ENCODE measurements at places on chromosomes 4 and X.

DNA sequence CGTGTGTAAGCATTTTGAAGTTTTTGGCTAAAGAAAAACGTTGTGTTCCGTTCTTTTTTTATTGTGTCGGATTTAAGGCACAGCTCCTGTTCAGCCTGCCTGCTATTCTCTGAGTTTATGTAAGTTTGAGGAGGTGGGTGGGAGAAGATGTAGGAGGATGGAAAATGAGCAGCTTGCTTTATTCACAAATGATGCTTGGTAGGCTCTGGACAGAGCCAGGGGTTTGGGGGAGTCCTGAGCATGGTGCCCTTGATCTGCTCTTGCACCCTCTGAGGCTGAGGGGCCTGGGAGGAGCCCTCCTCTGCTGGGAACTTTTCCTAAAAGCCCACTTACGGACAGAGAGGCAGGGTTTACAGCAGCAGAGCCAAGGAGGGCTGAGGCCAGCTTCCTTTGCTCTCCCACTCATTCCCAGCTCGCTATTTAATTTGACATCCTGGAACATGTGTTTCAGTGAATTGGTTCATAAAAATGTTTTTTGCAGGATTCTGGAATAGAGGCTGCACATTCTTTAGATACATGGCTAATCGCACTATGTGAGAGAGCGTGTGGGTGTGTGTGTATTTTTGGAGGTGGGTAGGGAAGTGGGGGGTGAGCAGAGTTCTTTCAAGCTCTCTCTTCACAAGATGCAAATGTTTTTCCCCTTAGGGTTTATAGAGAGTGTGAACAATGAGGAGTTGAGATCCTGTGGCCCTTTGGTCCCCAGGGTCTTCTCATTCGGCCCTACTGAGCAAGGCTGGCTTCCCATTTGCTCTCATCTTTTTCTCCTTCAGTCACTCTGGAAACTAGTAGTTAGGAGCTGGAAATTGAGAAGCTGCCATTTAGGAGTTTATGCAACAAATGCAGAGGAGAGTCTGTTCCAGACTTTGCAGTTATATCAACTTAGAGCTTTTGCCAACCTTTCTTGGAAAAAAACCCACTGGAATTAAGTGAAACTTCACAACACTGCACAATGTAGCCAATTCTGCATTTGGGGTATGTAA, 32.1 kb downstream of the TMEM131L start:
- no peak for DNase-seq

DNA sequence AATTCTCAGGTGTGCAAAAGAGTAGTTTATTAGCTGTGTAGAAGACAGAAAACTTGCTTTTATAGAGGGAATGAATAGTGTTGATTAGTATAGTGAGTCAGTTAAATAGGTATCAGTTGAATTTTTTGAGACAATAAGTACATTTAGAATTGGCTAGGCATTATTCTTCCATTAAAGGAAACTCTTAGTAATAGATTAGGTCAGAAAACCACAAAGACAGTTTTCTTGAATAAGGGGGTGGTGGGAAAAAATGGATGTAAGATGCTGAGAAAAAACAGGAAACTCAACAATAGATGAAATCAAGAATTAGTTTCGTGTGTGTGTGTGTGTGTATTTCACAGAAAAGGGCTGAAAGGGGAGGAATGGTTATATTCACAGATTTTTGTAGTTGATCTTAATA, 16.8 kb downstream of the CD38 start:
- DNase-seq = no peak

DNA sequence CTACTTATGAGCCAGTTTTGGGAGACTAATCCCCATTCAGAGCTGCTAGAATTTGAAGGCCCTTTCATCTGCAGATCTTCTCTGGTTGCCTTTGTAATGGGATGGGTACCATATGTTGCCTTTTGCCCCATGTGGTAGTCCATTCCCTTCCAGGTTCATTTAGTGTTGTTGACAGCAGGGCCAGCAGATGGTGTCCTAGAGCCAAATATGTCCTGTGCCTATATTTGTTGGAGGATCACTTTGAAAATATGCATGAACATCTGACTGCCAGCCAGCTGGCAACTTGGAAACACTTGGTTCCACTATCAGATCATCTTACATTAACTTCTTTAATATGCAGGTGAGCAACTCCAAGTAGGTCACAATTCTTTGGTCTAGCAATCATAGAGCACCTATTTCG, 30.4 kb downstream of the CFAP299 start:
- DNase-seq = peak; percentile 56

DNA sequence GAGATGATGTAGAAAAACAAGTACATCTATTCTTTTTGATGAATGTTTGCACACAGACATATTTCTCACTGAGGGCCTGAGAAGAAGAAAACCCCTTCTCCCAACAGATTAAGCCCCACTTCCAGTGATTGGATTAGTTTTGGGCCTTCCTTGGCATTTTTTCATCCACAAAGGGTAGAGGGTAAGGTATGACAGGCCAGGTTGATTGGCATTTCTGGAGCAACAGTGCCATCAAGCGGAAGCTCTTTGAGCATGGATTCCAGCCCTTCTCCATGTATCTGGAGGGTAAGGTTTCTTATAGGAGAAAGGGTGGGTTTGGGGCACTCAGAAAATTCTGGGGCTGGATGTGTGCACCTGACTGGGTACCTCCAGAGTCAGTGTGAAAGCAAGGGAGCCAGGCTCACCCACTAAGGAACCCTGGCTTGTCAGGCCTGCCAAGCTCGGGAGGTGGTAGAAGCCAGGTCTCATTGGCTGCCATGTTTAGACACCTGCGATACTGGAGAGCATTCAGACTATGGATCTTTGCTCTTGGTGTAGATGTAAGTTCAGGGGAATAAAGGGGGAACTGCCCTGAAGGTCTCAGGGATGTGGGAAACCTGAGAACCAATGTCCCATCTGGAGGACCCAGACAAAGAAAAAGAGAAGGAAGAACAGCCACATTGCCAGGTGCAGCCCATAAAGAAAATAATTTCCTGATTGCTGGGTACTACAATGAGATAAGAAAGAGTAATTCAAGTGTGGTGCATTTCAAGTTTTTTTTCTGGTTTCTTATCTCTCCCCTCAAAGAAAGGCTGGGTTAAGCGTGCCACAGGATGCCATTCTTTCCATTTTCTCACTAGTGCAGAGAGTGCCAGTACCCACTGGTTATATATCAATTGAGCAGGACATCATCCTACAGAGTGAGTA, 222.3 kb upstream of the AGTR2 start:
- no peak for DNase-seq

DNA sequence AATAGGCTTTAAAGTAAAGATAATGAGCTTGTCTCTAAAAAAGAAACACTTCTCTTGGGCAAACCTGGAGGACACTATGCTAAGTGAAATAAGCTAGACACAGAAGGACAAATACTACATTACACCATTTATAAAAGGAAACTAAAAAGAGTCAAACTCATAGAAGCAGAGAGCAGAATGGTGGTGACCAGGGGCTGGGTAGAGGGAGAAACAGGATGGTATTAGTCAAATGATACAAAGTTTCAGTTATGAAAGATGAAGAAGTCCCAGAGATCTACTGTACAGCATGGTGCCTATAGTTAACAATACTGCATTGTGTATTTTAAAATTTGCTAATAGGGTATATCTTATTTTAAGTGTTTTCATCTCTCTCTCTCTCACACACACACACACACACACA, 28.5 kb downstream of the ACSL4 start:
- no peak for DNase-seq

- no peak for DNase-seq
These were observed 31.5 kb upstream of the ELF2 start for GRCh38 chr4:139208404-139208945.

GRCh38 chr4:130591091-130591490, 1495.1 kb downstream of the C4orf33 start:
- DNase-seq = no peak

- DNase-seq = no peak
These were observed 3.1 kb downstream of the WDR1 start for GRCh38 chr4:10113362-10114047.

DNA sequence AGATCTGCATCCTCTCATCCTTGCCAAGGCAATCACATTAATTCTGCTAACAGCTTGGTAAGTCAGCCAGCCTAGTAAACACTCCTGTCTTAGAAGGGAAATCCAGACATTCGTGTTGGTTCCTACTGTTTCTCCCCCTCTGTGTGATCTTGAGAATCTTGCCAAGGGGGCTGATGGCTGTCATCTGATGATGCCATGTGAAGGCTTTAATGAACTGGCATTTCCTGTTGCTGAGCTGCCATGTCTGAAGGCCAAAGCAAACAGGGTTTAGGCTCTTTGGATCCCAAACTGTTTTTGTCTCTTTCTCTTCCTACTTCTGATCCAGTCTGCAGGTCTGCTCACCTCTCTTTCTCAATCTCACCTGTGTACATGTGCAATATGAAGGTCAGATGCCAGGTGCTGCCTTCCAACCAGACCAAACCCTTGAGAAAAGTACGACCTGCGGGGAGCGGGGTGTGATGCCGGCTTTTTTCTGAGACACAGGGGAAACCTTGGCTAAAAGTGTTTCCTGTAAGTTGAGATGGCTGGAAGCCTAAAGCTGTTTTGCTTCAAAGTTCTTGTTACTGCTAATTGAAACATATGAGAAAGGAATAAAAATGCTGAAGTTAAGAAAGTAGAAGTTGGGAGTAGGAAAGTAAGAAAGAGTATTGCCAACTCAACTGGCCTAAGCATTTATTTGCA, 532.9 kb downstream of the ANKRD50 start:
- no peak for DNase-seq

- no peak for DNase-seq
These were observed 8.1 kb downstream of the ENPEP start for GRCh38 chr4:110484029-110484428.

GRCh38 chrX:137545711-137546651, 19.9 kb upstream of the ZIC3 start:
- DNase-seq = no peak

DNA sequence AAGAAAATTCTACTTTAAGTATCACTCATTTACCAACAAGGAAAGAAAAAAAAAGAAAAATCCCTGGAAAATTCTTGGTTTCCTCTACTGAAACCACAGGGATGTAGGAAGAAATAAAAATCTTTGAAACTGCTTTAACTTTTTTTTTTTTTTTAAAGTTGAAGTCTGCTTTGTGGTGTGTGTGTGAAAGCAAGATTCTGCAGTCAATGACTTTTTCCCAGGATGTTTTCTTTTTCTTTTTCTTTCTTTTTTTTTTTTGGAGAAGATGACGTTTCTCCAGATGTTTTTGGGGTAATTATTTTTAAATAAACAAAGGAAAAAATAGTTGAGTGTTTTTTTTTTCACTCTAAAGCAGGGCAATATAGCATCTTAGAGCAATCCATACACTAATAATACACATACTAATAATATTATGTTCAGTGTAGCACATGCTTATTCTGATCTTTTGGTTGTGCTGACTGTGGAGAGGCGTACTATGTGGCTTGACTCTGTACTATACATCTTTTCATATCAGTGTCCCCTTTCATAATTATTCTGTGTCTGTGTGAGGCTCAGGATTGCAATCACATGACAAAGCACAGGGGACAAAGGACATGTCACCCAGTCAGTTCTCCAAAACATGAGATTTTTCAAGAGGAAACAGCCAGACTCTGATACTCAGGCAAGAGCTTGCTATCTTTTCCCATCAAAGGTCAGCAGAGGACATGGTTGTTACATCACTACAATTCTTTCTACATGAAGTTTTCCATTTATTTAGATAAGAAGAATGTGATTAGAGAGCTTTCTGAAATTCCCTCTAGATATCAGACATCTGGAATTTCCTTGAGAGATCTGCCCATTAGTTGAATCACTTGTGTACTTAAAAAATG, 111.0 kb downstream of the PDE5A start:
- no peak for DNase-seq

DNA sequence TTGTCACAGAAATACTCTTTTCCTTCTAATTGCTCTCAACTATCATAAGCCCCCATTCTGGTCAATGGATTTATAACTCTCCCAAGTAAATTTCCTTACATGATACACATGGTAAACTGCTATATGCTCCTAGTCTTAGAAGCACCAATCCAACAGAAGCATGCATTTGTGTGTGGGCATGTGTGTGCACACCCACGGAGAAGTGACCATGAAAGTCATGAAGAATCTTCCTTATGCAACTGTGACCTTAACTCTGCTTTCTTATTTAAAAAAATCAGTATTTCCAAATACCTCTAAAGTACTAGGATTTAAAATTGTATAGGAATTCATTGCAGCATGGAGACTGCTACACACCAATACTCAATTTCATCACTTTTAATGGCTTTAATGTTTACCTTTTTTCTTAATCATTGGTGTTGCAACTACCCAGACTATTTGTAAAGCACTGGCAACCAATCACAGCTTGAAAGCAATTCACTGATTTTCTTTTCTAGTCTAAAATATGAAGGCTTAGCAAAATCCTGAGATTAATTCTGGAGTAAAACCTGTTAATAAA, 47.6 kb downstream of the MAML3 start:
- no peak for DNase-seq

DNA sequence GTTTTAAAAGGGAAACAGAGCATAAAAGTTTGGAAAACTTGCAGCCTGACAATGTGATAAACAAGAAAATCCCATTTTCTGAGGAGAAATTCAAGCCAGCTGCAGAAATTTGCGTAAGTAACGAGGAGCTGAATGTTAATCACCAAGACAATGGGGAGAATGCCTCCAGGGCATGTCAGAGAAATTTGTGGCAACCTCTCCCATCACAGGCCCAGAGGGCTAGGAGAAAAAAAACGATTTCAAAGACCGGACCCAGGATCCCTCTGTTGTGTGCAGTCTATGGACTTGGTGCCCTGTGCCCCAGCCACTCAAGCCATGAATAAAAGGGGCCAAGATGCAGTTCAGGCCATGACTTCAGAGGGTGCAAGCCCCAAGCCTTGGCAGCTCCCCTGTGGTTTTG, 355.4 kb upstream of the NDST3 start:
- DNase-seq = no peak

- DNase-seq = no peak
These were observed 108.8 kb downstream of the CPZ start for GRCh38 chr4:8701126-8702019.

GRCh38 chr4:6779667-6780565, 2.6 kb upstream of the KIAA0232 start:
- DNase-seq = no peak

All from stimulated activated CD4-positive, alpha-beta T cell treated with anti-CD3 and anti-CD28 coated beads, Interleukin-4, amount 100 ng/mL, for 1 hour (primary cell).